ENCODE measurements at places on chromosomes 5 and 9.

DNA sequence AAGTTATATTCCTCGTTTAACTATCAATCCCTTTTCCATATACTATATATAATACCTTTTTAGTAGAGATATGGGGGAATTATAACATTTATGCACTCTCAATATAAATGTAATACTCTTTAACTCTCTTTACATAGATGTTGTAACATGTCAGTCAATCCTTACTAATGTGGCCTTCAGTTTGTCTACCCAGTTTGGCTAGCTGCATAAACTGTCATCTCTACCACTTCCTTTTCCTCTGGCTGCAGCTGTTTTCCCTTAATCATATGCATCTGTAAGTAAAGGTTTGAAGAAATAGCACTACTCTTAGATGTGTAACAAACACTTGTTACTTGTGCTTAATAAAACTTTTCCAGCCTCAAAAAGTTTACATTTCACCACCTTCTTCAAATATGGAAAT is 13.4 kb downstream of the ABHD17B start:
- no peak for DNase-seq

DNA sequence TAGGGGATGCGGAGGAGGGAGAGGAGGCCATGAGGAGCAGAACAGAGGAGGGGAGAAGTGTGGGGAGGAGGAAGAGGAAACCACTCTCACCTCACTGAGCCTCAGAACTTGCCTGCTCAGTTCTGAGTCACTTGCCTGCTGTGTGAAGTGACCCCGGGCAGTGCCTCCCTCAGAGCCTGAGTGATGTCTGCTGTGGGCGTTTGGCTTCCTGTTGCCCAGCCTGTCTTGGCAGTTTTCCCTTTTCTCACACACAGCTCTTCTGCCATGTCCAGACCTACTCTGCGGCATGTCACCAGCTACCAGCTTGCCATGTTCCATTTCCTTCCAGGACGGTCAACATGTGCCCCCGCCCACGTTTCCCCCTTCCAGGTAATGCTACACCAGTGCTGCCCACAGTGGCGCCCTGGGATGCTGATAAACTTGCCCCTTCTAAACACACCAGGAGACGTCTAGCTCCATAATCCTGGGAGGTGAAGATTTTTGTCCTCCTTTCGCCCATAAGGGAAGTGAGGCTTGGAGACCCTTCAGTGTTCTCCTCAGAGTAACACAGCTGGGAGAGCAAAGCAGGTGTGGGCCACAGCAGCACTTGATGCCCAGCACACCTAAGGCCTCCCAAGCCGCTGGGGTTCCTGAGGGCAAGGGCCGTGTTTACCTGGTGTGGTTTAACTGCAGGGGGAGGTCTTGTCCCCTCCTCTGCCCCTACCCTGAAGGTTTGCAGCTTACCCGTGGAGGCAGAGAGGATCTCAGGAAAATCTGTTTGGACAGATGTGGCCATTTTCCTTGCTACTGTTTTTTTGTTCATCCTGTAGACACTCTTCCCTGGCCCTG is 63.8 kb upstream of the RNF130 start:
- no peak for DNase-seq

- no peak for DNase-seq
Observed at GRCh38 chr9:110006657-110007056, 201.3 kb downstream of the C9orf152 start.

- no peak for DNase-seq
Observed at GRCh38 chr5:91727463-91727862, 344.3 kb upstream of the ARRDC3 start.

GRCh38 chr5:135221187-135221473 is 177.9 kb downstream of the MACROH2A1 start:
- DNase-seq: no peak

DNA sequence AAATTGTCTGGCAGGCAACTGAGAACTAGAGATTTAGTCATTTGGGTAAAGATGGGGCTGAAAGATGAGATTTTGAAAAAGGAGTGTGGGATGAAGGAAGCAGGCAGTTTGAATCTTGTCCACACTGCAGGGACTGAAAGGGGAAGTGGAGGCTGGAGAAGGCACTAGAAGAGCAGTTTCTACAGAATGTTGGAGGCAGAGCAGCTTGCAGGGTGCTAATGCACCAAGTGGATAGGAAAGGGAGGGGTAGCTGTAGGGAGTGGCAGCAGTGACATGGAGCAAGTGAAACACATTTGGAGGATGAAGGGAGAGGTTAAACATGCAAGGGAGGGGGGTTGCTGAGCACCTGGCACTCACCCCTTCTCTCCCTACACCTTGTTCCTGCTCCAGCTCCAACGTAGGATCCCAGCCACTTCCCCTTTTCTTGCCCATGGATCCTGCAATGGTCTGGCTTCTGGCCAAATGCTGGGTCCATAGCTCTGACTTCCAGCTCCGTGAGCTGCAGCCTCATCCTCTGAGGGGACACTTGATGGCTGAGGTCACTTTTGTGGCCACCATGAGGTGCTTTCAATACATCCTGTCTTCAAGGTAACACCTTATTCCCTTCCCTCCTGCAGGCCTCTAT is 30.0 kb upstream of the FGD3 start:
- DNase-seq: no peak

DNA sequence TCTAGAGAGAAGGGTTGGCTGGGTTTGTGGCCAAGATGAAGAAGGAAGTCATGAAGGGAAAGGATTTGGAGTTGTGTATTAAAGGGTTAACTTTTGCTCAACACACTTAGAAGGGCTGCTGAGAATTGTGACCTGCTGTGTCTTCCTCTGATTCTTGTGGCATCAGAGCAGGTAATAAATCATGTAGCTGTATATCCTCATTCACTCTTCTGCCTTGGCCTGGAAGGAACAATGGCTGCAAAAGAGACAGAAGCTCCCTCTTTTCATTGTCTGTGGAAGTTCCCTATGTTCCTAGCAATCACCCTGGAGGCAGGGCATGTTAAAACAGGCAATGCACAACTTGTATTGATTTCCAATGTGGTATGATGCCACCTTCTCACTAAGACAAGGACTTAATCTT is 159.1 kb downstream of the LRRC70 start:
- no peak for DNase-seq

GRCh38 chr5:124234022-124234769 is 512.2 kb downstream of the ZNF608 start:
- no peak for DNase-seq

- DNase-seq: no peak
Observed at GRCh38 chr5:73292816-73293459, 119.9 kb downstream of the TMEM174 start.

DNA sequence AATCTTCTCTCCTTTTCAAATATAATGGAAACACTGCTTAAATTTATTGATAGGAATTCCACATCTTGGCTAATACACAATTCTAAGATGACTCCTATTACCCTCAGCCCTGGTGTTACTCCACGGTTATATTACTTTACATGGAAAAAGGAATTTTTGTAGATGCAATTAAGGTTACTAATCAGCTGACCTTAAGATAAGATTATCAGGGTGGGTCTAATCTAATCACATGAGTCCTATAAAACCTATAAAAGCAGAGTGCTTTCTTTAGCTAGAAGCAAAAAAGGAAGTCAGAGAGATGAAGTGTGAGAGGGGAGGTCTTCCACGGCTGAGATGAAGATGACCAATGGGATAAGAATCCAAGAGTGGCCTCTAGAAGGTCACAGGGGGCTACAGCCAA is 268.6 kb downstream of the PDE4D start:
- DNase-seq: no peak

DNA sequence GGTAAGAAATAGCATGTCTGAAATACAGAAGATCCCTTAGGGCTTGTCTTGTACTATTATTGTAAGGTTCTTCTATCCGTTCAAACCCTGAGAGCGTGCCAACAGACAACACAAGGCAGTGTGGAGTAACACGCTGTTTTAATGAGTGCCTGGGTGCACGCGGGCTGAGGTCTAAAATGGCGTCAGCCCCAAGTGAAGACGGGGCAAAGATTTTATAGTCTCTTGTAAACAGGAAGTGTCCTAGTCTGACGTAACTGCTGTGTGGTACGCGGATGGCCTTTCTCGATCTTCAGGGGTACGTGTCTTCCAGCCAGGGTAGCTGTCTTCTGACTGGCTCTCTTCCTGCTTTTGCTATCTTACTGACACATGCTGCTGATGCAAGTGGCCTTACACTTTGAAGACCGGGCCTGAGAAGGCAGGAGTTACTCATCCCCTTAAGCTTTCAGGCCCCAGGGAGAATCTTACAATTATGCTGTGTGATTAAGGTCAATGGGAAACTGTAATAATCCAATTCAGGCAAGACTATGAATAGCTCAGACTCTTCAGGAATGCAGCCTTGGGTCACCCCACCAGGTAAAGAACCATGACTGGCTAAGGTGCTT is 1812.0 kb upstream of the CDH9 start:
- DNase-seq: no peak

DNA sequence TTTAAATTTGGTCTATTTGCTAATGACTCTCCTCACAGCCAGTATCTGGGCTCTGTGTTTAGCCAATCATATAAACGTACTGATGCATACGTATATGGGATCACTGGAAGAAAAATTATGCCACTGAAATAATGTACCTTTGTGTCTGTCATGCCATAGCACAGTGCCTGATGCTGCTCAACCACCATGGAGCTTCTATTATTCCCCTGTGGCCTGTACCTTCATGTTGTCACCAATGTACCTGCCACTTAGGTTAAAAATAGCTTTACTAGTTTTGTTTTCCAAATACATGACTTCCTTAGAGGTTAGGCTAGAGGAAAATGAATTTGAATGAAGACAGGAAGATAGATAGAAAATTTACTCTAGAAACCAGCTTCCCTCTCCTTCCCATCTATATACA is 34.6 kb downstream of the HACD4 start:
- DNase-seq: no peak

DNA sequence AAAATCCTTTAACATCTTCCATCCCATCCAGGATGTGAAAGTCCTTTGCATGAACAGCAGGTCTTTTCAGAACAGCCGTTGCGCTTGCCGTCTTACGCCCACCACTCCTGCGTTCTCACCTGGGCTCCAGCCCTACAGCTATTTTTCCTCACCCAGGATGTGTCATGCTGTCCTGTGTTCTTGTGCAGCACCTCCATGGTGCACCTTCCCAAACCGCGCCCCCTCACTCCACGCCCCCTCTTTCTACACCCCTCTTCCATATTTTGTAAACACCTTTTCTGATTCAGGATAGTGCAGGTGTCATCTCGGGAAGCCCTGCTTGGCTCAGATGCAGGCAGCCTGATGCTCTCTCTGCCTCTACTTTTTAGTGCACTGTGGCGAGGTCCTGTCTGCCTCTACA is 18.4 kb downstream of the CAMK4 start:
- no peak for DNase-seq

DNA sequence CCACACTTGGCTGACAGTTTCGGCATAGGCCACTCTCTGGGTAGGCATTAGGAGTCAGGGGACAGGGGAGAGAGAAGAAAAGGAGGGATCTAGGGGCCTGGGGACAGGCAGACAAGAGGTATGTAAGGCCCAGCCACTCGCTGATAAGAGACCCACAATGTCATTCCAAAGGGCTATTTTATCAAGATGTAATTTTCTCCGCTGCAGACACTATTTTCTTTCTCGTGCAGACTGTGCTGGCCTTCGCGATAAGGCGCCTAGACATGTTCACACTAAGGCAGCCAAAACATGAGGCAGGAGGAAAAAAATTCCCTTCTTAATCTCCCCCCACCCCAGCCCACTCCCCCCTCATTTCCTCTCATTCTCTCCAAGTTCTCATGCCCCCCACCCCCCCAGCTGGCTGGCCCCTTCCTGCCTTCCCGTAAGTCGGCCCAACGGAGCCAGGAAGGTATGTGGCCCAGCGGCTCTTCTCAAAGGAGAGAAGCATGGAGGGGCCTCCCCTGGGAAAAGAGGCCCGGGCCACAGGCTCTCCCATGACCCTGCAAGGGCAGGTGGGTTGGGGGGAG is 44.9 kb upstream of the SYNPO start:
- no peak for DNase-seq

- no peak for DNase-seq
Observed at GRCh38 chr5:124592891-124593290, 153.5 kb downstream of the ZNF608 start.

- DNase-seq: no peak
Observed at GRCh38 chr5:139882316-139882715, 86.7 kb downstream of the PSD2 start.

- peak; percentile 93 for DNase-seq
Observed at GRCh38 chr5:132820162-132820754, 7.2 kb downstream of the SOWAHA start.

DNA sequence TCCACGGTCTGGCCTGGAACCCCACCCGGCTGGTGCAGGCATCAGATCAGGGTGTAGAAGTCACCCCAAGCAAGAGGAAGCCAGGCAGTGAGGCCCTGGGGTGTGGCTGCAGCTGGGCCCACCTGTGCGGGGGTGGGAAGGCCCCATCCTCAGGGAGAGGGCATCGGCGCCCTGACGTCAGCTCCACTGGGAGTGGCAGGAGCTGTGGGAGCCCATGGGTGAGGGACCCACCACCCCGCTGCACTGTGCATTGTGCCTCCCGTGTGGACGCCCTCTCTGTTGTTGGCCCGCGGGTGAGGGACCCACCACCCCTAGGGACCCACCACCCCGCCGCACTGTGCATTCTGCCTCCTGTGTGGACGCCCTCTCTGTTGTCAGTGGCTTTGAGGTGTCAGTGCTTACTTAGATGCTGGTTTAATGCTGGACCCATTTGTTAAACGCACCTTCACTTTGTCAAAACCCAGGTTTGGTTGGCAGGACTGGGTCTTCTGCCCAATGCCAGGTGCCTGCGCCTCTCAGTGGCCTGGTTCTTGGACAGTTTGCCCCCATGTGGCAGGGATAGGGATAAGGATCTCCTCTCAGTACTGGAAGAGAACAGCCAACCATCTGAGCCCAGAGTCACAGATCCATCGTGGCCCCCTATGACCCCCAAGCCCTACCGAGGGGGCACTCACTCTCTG is 6.9 kb upstream of the EXOC3 start:
- no peak for DNase-seq

- no peak for DNase-seq
Observed at GRCh38 chr9:92942688-92943616, 4.4 kb upstream of the FGD3 start.

- DNase-seq: no peak
Observed at GRCh38 chr5:172090976-172091547, 84.6 kb upstream of the FBXW11 start.

- peak; percentile 42 for DNase-seq
Observed at GRCh38 chr9:96048104-96048955, 172.8 kb downstream of the ERCC6L2 start.

GRCh38 chr9:109975574-109976295 is 195.7 kb downstream of the PALM2AKAP2 start:
- DNase-seq: no peak

GRCh38 chr9:5269249-5269715 is 35.2 kb downstream of the RLN2 start:
- no peak for DNase-seq

DNA sequence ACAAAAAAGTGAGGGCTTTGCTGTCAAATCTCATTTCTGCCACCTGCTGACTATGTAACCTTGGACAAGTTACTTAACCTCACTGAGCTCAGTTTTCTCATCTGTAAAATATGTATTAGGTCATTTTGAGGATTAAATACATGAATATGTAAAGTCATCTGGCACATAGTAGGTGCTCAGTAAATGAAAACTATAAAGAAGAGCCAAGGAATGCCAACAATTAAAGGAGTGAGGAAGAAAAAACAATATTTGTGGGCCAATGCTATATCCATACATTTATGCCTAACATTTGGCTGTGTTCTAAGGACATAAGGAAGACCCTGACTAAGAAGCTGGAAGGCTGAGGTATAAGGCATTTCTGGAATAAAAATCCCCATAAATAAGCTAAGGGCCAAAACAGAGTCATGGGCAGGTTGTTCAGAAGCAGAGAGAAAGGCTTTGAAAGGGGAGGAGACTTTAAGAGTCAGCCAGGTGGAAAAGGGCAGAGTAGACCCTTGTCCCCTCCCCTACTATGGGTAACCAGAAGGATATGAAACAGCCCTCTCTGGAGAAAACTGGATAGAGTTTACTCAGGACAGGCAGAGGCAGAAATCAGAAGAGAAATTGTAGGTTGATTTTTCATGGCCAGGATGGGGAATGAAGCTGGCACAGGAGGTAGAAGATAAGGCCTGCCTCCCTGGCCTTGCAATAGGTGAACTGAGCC is 47.6 kb upstream of the SIL1 start:
- DNase-seq: no peak

Measured in anterior cingulate cortex (tissue), 58 donors.